ENCODE measurements at places on chromosomes 16 and 17. TPM values are rescaled to one million over a fixed set of nuclear protein-coding genes. Genes with fewer than 3 reads are reported as not detected.

DNA sequence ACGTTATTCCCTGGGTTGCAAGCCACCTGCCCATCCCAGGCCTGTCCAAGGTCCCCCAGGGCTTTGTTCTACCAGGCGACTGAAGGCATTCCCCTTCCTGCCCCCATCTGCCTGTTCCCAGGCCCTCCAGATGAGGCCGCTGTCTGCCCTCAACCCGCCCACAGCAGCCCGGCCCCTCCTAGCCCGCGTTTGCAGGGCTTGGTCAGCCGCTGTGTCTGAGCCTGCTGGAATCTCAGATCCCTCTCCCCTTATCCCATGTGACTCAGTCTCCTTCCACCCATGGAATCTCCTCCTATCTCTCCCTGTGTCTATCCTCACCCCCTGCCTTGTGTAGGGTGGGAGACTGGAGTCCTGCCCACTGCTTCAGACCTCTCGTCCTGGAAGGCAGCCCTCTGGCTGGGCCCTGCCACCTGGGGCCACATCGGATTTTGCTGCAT, 186.0 kb upstream of the TNRC6C start:
- DNase-seq = peak; percentile 63

P2RX5 gene
- 731 TPM for polyA plus RNA-seq

ARL5C gene
- polyA plus RNA-seq = not detected

GRCh38 chr16:74608944-74609343, 2.0 kb upstream of the GLG1 start:
- DNase-seq = no peak

DNA sequence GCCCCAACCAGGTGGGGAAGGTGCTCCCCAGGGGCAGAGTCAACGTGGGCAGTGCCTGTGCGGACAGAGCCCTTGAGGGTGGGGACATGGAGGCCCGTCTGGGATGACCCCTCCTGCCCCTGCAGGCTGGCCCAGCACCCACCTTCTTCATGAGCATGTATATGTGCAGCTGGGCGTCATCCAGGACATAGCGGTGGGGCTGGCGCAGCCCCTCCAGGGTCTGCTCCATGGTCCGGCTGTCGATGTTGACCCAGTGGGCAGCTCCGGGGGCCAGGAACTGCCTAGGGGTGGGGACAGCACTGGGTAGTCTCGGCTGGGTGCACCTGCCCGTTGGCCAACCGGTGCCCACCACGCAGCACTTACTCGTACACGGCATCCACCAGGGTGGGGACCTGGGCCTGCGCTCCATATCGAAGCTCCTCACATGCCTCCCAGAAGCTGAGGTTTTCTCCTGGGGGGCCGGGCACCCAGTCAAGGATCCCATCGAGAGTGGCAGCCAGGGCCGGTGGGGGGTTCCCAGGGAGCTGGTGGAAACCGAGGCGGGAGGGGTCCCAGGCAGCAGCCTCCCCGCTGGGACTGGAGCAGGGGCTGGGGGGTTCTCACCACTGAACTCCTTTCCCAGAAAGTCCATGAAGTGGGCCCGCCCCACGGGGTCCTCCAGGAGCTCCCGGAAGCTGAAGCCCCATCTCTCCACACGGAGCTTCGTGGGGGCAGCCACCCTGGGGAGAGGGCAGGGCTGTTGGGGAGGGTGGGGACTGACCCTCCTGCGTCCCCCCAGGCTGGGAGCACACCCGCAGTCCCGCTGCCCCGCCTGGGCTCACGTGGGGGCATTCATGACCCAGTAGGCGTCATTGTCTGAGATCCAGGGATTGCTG, 5.1 kb downstream of the RGS11 start:
- DNase-seq = no peak

DNA sequence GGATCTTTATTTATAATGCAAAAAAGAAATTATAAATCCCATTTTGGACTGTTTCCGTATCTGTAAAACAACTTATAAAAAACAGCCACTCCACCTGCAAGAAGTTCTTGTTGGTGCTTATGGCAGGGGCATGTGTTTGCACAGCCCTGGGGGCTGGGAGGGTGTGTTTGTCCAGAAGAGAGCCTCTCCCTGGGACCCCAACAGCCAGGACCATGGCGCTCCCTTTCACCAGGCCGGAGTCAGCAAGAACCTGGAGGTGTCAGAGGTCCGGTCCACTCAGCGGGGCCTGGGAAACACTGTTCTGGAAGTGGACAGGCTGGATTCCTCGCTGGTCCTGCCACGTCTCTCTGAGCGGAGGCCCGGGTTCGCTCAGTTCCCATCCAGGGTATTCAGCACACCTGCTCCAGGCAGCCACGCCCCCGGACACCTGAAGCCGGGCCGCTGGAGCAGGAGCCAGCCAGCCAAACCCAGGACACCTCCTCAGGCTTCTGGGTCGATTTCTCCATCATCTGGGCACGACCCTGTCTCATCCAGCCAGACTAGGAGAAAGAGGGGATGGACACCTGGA, 18.9 kb upstream of the GINS2 start:
- no peak for DNase-seq
